ENCODE measurements at places on chromosomes 5 and 9.

GRCh38 chr5:178434016-178434761 is 156.0 kb downstream of the COL23A1 start:
- no peak for DNase-seq

DNA sequence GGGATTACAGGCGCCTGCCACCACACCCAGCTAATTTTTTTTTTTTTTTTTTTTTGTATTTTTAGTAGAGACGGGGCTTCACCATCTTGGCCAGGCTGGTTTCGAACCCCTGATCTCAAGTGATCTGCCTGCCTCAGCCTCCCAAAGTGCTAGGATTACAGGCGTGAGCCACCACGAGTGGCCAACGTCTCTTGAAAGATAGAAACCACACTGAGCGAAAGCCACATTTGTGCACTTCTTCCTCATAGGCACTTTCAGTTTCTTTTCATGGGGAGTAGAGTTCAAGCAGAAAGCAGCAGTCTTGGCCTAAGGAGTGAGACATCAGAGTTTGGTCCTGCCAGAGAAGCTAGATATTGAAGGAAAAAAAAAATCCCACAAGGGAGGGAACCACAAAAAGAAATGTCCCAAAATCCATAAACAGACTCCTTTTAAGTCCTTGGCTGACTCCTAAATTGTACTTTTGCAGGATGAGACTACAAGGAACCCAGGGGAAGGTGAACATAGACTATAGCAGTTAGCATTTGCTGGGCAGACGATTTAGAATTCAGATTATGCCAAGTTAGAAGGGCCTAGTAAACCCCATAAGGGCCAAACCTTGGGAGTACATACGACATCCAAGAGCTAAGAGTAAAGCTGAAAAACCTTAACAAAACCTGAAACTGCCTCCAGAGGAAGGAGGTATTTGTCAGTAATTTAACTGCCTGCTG is 43.9 kb upstream of the GLIPR2 start:
- DNase-seq, result peak; percentile 32

GRCh38 chr9:82894961-82895821 is 167.8 kb downstream of the RASEF start:
- no peak for DNase-seq

DNA sequence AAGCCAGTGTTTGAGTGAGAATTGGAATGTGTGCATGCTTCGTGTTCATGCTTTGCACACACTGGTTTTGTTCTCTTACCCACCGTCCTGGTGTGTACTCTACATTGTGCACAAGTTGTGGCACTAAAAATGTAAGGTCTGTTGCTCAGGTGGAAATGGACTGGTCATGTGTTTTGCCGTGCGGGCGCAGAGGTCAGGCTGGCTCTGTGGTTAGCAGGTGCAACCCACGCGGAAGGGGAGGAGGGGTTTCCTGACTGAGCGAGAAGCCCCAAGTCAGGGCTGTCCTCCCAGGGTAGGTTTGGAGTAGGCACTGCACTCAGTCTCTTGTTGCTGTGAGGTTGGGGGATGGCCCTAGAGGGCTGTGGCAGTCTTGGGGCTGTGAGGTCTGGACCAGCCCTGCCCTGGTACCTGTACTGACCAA is 86.6 kb downstream of the EHMT1 start:
- no peak for DNase-seq

GRCh38 chr5:126365446-126366198 is 57.6 kb upstream of the GRAMD2B start:
- DNase-seq, result no peak

DNA sequence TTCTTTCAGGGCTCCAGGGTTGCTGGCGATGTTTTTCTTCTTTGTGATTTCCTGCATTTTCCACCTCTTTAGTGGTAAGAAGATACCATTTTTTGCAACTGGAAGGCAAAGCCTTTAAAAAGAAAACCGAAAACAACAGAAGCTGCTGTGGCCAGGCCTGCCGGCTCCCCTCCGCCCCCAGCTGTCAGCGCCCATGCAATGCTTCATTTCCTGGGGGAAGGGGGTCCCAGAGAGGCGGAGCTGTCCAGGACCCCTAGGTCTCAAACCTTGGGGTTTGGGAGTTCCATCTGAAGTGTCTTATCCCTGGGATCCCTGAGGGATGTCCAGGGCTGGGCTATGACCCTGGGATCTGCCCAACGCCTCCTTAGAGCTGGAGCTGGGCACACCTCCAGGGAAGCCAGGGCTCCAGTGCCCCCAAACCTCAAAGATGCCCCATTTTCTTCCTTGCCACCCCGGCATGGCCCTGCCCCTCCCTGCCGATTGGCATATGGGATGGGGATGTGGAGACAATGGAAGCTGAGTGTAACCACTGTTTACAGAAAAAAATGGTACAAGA is 257.2 kb upstream of the MVB12B start:
- no peak for DNase-seq

- DNase-seq, result no peak
These were observed 4.4 kb upstream of the EXOC3 start for GRCh38 chr5:438481-438981.

DNA sequence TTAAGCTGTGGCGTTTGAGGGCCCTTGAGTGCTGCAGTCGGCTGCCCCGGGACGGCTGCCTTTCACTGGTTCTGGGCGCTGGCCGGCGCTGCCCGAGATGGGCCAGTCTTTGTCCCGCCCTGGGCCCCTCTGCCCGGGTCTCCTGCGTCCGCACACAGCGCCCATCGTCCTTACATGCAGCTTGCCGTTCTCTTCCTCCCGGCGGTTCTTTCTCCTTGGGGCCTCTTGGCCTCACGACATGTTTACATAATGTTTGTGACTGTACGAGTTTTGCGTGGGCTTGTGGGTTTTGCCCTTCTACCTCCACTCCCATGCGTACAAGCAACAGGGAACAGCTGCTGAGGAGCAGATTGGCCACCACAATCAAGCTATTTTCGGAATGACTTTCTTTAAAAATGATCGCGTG is 618 bp downstream of the TNPO1 start:
- peak; percentile 57 for DNase-seq

DNA sequence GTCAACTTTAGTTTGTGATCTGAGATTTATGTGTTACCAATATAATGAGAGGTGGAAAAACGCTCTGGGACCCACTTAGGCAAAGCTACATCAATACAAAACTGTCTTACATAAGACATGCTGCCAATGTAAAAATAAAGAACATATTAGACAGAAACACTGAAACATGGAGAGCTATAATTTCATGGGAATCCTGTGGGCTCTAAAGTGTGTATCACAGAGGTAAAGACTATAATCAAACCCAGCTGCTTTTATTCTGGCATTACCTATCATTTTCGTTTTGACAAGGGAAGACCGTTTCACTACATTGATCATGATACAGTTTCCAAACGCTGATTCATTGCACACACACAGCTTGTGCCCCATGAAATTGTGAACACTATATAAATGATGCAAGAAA is 400.5 kb upstream of the TUSC1 start:
- DNase-seq, result no peak

DNA sequence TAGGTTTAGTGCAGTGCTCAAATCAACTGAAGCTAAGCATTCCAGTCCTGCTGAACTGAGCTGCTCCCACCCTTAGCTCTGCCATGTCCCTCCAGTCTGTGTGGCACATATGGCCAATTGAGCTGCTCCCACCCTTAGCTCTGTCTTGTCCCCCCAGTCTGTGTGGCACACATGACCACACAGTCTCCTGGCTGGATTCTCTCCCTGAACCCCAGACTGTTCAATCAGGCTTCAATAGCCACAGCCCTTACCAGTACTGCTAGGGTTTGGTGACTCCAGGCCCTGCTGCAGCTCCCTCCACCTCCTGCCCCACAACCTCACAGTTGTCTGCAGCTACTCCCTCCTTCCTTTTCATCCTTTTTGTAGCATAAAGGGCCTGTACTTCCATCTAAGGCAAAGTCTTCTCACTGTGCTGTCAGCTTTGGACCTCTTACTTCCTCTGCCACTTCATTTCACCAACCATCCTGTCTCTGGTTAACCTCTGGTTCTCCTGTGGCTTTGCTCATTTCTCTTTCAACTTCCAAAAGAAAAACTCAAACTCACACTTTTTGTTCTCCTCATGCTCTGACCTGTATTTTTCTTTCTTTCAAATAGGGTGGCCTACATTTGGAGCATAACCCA is 50.8 kb downstream of the ADAMTS12 start:
- DNase-seq, result no peak

GRCh38 chr5:180113660-180114303 is 42.2 kb upstream of the RNF130 start:
- DNase-seq, result no peak

GRCh38 chr5:103207011-103207410 is 51.6 kb upstream of the MACIR start:
- no peak for DNase-seq

GRCh38 chr9:88971131-88971960 is 19.9 kb upstream of the S1PR3 start:
- no peak for DNase-seq

- no peak for DNase-seq
These were observed 740 bp upstream of the TRMT10B start for GRCh38 chr9:37752642-37753488.

DNA sequence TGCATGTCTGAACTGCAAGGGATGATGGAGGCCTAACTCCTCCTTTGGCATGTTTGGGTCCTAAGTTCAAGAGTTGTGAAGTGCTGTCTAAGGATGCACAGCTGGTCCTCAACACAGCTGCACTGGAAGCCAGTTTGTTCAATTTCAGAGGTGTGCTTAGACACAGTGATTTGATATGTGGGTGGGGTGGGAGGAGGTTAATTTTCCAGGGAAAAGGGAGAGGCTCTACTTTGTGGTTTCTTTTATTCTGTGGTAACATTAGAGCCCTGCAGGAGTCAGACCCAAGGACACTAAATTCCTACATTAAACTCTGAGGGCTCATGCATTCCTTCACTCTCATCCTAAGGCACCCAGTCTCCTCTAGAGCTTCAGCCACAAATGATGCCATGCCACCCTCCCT is 188.4 kb upstream of the MAST4 start:
- DNase-seq, result no peak

- DNase-seq, result peak; percentile 28
These were observed 21.0 kb upstream of the TAF11L2 start for GRCh38 chr5:17477043-17477442.

- DNase-seq, result no peak
These were observed 57.8 kb downstream of the NRG2 start for GRCh38 chr5:139985290-139985689.

DNA sequence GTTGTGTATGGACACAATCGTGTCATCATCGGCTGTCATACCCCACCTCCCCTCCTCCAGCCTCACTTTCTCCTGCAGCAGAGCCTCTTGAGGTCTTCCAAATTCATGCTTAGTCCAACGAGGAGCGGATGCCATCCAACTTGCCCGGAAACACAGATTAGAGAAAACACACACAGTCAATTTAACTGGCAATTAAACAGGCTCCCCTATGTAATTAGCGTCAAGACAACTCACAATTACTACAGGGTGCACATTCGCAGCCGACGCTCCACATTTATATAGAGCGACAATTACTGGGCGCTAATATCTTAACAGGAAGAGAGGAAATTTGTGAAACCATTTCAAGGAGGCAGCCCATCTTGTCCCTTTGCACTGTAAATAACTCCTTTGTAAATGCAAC is 86.0 kb upstream of the ZNF618 start:
- DNase-seq, result no peak

GRCh38 chr9:136798708-136799078 is 2.6 kb downstream of the CCDC183 start:
- no peak for DNase-seq

DNA sequence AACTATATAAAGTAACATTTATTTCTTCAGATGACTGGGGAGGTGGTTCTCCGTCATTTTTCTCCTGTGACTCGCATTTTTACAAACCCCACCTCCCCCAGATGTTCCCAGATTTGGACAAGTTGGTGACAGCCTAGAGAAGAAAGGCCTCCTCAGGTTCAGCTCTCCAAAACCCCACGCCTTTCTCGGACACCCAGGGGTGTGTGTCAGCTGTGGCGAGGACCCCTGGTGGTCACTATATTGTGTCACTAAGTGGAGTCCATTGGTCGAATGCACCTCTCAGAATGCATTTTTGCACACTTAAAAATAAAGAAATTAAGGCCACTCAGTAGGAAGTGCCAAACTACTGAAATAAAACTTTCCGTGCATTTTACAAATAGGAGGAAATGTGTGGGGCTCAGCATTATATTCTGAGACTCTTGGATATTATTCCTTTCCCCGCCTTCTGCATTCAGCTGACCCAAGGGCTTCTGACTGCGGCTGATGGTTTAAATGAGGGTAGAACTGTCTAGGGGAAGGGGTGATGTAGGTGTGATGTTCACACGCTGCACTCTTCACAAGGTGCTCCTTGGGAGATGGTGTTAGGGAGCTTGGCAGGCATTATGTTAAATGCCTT is 47.6 kb downstream of the ACO1 start:
- peak; percentile 17 for DNase-seq

- no peak for DNase-seq
These were observed 327.0 kb upstream of the KLF4 start for GRCh38 chr9:107816561-107817021.

- no peak for DNase-seq
These were observed 6.0 kb downstream of the CEL start for GRCh38 chr9:133067813-133068212.

DNA sequence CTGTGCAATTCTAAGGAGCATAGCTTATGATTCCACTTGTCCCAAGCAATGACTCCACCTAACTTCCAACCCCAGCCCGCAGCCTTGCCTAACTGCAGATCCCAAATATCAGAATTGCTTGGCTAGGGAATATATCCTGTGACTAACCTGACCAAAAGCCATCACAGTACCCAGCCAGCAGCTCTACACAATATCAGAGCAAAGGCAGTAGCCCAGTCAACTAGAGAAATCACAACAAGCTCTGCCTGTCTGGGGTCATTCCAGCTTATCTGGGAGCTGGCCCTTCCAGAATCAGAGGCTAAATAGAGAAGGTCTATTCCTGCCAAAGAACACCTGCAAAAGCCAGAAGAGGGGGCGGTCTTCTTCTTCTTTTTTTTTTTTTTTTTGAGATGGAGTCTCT is 9.3 kb upstream of the KIAA1958 start:
- no peak for DNase-seq

GRCh38 chr5:73691302-73692080 is 65.5 kb downstream of the ARHGEF28 start:
- no peak for DNase-seq

DNA sequence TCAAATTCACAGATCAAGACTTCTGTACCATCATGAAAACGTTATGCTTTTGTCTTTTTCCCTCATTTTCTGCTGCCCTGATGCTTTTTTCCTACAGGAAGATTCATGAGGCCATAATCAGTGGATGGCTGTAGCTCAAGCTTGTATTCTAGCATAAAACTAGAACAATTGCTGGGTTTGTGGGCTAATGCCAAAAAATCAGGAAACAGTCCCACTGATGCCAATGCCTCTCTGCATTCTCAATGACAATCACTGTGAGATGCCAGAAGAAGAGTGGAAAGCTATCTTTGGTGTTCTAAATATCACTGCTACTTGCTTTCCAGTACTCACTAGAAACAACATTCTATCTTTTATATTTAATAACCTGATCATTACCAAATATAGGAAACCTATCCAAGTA is 33.3 kb upstream of the FAM170A start:
- DNase-seq, result peak; percentile 71

GRCh38 chr5:56561-57290 is 35.2 kb upstream of the PLEKHG4B start:
- no peak for DNase-seq

Data from Ammon's horn (tissue), 1 donor.